ENCODE measurements at places on chromosomes 3 and 15. TPM values are rescaled to one million over a fixed set of nuclear protein-coding genes. Genes with fewer than 3 reads are reported as not detected.

GRCh38 chr15:88604381-88605188, 16.6 kb upstream of the AEN start:
- DNase-seq = no peak

Gene CD200R1
- total RNA-seq = 9.5 TPM

GRCh38 chr3:3560591-3561311, 238.5 kb upstream of the LRRN1 start:
- DNase-seq = no peak

DNA sequence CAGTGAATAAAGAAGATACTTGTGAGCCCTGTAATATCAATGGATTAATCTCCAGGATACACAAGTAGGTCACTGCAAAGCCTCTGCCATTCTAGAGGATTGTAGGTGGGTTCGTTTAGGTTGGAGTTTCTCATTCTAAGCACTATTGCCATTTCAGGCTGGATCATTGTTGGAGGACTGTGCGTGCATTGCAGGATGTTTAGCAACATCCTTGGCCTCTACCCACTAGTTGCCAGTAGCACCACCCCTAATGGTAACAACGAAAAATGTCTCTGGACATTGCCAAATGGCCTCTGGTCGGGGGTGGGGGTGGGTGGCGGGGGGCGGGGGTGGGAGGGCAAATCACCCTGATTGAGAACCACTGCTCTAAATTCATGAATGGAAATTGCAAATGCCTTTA, 4.9 kb upstream of the IFT57 start:
- DNase-seq = no peak

Gene ARHGEF26
- total RNA-seq = 0.23 TPM

DNA sequence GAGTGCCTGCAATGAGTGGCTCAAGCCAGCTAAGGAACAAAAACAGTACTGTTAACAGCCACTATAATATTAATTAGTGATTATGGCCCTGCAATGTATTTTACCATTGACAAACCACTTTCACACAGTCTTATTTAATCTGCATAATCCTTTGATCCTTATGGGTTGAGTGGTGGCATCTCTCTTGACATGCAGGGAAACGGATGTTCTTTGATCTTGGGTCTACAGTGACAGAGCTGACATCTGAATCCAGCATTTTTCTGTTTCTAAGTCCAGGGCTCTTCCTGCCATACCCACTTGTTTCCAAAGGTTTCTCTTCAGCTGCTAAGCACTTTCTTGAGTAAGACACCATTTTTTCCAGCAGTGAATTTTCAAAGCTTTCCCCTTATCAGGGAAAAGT, 277.7 kb upstream of the ROPN1 start:
- DNase-seq = no peak

- DNase-seq = no peak
Observed at GRCh38 chr3:38317192-38317759, 29.3 kb upstream of the XYLB start.

Gene COL6A5
- total RNA-seq = not detected

DNA sequence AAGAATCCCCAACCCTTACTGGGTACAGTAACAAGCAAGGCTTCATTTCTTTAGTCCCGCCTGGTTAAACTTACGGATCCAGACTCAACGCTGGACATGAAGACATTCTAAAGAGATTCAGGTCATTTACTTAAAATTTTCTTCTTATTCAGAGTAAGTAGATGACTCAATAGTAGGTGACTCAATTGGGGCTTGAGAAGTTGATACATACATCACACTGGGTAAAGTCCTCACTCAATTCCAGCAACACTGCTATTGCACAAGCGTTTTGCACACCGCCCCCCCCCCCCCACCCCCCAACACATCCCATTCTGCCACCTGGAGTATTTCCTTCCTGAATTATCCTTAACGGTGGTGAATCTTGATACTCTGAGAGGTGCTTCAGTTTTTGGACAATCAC, 610.0 kb downstream of the FOXP1 start:
- DNase-seq = no peak

DNA sequence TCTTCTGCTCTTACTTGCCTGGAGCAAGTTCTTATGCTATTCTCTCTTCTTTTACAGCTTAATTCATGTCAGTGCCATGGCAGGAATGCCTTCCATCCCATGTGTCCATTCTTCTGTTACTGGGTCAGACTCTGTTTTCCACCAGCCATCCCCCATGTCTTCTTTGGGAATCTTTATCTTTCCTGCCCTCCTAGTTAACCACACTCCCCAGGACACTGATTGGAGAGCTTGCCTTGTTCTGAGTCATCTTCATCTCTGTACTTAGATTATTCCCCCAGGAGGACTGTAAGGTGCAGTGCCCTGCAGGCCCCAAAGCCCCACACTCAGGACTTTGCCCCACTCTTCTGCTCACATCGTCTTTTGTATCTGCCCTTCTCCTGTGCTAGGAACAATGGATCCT, 3.6 kb downstream of the ABHD17C start:
- DNase-seq = no peak

DNA sequence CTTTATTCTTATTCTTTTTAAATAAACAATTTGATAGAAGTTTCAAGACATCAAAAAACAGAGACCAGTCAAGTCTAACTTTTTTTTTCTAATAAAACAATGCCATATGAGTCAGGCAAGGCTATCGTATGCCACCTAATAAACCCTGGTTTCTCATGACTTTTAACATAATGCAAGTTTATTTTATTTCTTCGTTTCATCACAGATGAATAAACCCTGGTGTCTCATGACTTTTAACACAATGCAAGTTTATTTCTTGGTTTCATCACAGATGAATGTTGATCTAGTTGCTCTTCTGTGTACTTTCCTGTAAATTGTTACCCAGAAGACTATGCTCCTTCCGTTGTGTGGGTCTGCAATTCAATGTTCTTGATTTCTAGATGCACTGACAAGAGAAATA, 905.4 kb downstream of the ROBO2 start:
- no peak for DNase-seq

- no peak for DNase-seq
Observed at GRCh38 chr3:101171681-101172191, 148.6 kb downstream of the IMPG2 start.

Gene TM4SF1
- total RNA-seq = not detected

- DNase-seq = no peak
Observed at GRCh38 chr3:60609446-60609845, 641.8 kb downstream of the FHIT start.

DNA sequence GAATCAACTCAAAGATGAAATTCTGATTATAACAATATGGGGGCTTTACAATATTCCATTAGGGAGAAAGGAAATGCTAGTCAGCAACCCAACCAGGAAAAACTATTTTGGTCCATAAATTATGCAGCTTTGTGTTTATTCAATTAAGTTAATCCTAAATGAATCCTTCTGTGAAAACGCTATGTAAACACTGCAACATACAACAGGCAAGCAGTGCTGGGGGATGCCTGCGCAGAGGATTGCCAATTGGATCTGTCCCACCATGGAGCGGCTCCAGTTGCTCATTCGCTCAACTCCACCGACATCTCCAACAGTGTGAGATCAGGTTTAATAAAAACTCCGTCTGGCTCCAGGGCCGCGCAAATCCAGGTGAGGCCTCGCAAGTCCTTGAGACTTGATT, 290.5 kb upstream of the VEPH1 start:
- no peak for DNase-seq

Gene SERPINI2
- total RNA-seq = not detected

Gene SGO1
- 38.5 TPM for total RNA-seq

- no peak for DNase-seq
Observed at GRCh38 chr3:31614162-31614921, 81.6 kb downstream of the STT3B start.

DNA sequence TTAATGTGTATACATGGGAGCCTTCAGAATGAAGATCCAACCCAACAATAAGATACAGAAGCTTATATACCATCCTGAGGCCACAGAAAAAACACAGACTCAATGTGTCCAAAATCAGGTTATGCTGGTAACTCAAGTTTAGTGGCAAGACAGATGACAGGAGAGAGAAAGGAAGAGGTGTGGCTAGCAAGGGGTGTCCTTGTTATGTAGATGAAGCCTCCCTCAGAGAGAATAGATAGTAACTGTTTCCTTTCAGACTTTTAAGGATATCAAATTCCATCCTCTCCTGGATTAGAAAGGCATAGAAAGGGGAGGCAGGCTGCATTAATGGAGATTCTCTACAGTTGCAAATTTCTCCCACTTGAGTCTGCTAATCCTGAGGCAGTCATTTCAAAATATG, 447.4 kb downstream of the GABRB3 start:
- no peak for DNase-seq

DNA sequence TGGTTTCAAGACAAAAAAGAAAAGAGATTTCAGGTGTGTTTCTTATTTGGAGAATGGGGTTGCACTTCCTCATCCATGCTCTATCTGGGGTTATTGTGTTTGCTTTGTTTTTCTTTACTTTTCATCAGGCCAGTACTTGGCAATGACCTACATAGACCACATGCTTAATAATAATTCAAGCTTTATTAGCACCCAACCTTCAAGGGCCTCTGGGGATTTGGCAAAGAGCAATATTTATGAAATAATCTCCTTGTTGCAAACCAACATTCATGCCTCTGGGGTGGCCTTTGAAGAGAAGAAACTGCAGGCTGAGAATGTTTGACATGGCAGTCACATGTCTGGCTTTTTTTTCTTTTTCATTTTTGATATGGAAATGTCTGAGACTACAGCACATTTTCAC, 68.2 kb upstream of the SNRK start:
- DNase-seq = no peak

Gene SLC9C1
- total RNA-seq = 0.28 TPM

DNA sequence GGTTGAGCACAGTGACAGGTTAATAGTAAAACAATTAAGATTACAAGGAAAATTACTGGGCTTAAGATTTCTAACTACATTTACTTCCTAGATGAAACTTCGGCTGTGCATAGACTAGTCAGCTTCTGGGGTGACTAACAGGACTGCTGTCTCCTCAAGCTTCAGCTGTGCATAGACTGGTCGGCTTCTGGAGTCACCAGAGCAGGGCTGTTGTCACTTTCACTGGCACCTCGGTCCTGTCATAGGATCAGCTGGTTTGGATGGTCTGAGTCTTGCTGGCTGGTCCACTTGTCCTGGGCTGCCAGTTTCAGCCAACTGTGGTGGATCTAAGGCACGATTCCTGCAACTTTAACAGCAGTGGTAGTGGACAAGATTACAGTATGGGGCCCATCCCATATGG, 23.9 kb upstream of the ACAD9 start:
- DNase-seq = no peak

Gene ARPP21
- total RNA-seq = not detected

Gene GOLGB1
- 31.2 TPM for total RNA-seq

DNA sequence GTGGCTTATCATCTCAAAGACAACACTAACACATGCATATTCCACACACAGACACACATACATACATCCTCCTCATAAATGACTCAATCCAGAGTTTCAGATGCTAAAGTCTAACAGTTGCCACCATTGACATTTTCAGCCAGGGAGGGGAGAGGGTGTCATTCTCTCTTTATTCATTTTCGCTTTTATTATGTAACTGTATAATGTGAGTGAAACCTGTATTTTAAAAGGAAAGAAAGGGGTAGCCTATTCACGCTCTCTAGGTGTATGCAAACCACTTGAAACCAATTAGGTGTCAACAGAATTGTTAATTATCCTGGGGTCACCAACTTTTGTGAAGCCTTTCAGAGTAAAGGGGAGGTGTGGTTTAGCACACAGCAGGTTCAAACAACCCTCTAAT, 1282.9 kb downstream of the ROBO2 start:
- no peak for DNase-seq

Gene C3orf70
- total RNA-seq = 0.07 TPM

- no peak for DNase-seq
Observed at GRCh38 chr3:55405436-55405835, 81.7 kb downstream of the WNT5A start.

- no peak for DNase-seq
Observed at GRCh38 chr3:123123716-123124616, 57.1 kb downstream of the PDIA5 start.

GRCh38 chr3:70383360-70383831, 71.0 kb upstream of the MDFIC2 start:
- no peak for DNase-seq

DNA sequence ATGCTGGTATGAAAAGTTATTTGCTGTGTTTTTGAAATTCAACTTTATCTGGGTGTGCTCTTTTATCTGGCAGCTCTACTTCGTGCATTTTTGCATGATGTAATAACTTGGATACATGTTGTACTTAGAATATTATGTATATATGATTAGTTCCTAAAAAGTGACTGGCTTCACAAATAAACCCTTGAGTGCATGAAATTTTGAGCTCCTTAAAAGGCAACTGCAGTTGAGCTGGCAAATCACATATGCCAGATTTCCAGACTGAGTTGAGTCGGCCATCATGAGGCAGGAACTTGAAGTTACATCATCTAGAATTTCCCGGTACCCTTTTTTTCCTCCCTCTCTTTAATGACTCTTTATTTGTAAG, 162.5 kb downstream of the FNDC3B start:
- no peak for DNase-seq

DNA sequence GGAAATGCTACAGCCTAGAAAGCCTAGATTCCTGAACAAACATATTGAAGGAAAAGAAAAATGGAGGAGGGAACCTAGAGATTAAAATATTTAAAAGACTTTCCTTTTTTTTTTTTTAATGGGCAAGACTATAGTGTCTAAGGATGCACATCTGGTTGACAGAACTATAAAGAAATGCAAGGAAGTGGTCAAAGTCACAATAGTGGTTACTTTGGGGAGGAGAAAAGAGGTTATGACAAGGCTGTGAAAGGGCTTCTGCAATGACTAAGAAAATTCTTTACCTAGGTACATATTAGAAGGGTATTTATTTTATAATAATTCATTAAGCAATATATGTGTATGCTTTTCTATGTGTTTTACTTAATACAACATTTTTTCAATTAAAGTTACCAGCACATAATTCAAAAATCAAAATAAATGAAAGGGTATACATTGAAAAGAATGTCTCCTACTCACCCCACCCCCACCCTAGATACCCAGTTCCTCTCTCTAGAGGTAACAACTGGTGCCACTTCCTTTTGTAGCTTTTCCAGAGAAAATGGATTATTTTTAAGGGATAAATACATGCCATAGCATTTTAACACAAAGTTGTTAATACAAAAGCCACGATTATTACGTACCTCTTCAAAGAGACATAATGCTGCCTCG, 70.1 kb downstream of the HERC1 start:
- DNase-seq = no peak

Gene THPO
- not detected for total RNA-seq

Gene RLBP1
- not detected for total RNA-seq

GRCh38 chr3:106447723-106448301, 579.0 kb upstream of the CBLB start:
- no peak for DNase-seq

Gene MUSTN1
- total RNA-seq = 3.0 TPM

DNA sequence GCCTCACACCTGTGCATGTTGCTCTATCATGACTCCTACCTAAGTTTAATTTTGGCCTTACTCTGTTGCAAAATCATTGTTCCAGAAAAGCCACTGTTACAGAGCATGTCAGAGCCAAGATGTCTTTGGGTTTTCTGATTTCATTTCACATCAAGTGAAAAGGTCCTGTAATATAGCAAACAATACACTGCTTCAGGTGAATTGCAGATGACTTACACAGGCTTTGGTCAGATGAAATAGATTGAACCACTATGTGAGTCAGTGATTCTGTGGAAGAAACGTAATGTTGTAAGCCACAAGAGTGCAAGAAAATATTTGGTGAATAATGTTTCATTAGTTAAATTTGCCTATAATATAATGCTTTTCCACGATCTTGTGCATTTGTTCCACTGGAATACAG, 22.7 kb downstream of the EBLN2 start:
- DNase-seq = no peak

Gene EPHB3
- total RNA-seq = not detected

GRCh38 chr15:43378601-43379000, 7.7 kb downstream of the TUBGCP4 start:
- DNase-seq = no peak
